ENCODE measurements at places on chromosomes 2 and 18.
A peak's percentile ranks its signal among the peaks of the same experiment; 100 is the strongest.

- DNase-seq: no peak
Observed at GRCh38 chr2:109497911-109498870, 115.6 kb downstream of the SEPTIN10 start.

GRCh38 chr2:201128933-201129505, 13.1 kb downstream of the CFLAR start:
- peak; percentile 35 for DNase-seq

DNA sequence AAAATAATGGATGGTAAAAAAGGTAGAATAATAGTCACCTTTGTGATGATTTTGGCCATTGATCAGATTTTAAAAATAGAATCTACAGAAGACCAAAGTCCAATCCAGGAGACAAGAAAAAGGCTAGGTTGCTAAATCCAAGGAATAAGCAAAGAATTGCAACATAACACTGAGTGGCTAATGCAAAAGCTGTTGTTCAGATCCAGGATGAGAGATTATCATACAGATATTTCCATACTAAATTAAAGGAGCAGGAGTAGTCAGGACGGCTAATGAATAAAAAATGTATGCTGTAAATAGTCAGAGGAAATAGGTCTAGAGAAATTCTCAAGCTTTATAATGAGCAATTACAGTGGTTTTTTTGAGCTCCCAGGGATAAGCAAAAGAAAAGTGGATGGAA, 745.9 kb upstream of the ACVR2A start:
- no peak for DNase-seq

GRCh38 chr2:237319086-237319820, 94.7 kb downstream of the COL6A3 start:
- DNase-seq: no peak

- DNase-seq: no peak
Observed at GRCh38 chr2:8203364-8203763, 478.5 kb upstream of the ID2 start.

DNA sequence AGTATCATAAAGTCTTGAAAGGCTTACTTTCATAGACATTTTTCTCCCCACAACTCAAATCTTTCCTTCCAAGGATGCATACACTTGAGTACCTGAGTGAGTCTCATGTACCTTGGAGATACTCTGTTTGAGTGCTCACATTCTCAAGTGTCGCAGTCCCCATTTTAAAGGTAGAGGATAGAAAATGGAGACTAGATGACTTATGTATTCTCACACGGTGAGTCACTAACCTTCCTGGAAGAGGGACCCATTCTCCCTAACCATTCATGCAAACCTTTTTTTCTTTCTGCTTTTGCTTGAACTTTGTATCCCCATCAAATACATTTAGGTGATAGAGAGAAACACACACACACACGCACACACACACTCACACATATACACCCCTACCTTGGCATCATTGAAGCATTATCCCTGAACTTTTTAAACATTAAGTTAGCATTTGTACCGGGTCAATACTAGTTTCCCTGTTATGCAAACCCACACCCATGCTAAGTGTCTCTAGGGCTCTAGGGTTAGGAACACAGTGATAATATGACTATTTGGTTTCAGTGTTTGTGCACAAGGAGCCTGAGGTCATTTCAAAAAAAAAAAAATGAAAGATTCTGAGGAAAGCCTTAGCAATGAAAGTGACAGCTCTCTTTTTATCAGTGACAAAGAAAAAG, 236.2 kb downstream of the IKZF2 start:
- DNase-seq: no peak

DNA sequence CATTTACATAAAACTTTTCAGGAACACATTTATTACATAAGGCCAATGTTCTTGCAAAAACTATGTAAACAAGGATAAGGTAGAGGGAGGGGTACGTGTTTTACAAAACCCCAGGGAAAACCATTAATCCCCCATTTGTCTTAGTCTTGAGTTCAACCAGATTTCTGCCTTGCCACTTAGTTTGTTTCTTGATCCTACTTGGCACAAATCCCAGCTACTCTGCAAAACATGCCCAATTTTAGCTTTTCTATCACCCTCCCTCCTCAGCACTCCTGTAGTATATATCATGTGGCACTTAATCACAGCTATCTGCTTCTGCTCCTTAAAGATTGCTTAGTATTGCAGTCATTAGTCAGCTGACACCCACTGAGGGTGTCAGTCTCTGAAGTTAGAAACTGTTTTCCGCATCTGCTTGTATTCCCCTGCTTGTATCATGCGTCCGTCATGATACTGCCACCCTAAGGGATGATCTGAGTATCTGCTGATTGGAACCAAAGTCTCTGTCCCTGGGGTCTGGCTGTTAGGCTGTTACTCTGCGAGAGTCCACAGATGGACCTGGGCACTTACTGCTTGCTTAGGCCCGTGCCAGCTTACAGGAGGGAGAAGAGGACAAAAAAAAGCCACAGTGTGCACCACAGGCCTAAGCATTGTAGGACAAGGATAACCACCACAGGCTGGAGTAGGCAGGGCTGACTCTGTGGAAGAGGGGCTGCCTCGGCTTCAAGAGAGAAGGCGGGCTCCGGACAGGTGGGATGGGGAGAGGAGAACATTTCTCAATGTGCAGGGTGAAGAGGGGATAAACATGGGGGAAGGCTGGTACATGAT, 82.2 kb downstream of the EPAS1 start:
- no peak for DNase-seq

All from activated naive CD4-positive, alpha-beta T cell treated with anti-CD3 and anti-CD28 coated beads, Interleukin-2, amount 10 ng/mL, durations not matched to agents 7 days and 5 days (primary cell).